Heart right ventricle (tissue), 16 donors: ENCODE measurements at places on chromosomes 7 and 10.
A peak's percentile ranks its signal among the peaks of the same experiment; 100 is the strongest.

- no peak for DNase-seq
These were observed 3.5 kb upstream of the SLC35B4 start for GRCh38 chr7:134320201-134320600.

DNA sequence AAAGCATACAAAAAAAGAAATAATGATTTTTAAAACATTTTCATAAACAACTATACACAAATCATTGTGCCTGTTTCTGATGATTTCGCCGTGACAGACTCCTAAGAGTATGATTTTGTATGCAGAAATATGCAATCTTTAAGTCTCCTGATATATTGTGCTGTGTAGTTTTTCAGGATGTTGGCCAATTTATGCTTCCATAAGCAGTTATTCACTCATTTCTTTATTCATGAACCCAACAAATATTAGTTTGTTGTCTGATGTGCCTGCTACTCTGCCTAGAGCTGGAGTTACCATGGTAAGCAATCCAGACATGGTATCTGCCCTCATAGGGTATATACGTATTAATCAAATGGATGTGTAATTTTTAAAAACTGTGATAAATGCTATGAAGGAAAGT lies 40.4 kb downstream of the PRR15 start:
- no peak for DNase-seq

- no peak for DNase-seq
These were observed 521.0 kb downstream of the KIF20B start for GRCh38 chr10:90222372-90222771.

- DNase-seq, result no peak
These were observed 150.5 kb downstream of the ELAPOR2 start for GRCh38 chr7:86908948-86909347.

DNA sequence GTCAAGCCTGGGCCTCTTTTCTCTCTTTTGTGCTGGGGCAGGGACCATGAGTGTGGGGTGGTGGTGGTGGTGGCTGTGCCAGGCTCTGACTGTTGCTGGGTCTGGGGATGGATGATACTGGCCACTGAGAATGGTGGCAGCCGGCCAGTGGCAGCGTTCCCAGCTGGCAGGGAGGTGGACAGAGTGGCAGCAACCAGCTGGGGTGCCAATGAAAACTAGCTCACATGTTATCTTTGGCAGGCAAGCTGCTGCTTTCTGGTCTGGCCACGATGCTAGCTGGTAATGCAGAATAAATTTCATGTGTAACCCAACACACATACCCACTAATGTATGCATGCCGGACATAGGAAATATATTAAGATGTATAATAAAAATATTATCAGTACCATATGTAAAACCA lies 95.0 kb upstream of the SLC26A5 start:
- peak; percentile 81 for DNase-seq

DNA sequence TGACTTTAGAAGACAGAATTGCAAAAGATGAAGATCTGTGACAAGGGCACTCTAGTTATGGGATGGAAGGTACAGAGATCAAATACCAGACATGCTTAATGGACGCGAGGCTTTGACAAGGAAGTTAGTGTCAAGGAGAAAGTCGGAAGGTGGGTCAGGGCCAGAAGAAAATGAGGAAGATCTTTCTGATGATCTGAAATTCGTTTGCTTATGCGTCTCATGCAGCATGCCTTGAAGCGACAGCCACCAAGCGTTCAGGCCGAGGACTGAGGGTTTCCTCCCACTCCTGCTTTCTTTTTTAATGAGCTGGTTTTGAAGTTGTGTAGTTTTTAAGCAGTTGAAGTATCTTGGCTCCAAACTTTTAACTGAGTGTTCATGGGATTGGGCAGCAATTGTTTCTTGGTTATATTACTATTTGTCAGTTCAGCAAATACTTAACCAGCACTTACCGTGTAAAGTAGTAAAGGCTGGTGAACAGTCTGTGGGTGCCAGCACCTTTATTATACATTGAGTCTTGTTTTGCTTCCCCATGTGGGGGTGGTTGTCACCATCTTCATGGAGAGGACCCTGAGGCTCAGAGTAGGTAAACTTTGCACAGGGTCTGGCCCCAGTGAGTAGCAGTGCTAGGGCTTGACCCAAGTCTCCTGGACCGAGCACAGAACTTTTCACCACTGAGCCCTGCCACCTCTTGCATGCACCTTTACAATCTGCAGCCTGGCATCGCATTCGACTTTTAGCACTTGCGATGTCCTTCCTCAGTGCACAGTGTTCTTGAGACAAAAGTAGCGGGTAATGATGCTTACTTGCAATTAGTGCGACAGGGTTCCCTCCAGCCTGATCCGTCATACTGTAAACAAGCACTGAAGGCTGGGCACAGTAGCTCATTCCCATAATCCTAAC lies 14.3 kb upstream of the BHLHA15 start:
- no peak for DNase-seq

GRCh38 chr10:55398497-55398882 lies 597.5 kb upstream of the PCDH15 start:
- DNase-seq, result no peak
